ENCODE measurements at places on chromosomes 16 and 17.

DNA sequence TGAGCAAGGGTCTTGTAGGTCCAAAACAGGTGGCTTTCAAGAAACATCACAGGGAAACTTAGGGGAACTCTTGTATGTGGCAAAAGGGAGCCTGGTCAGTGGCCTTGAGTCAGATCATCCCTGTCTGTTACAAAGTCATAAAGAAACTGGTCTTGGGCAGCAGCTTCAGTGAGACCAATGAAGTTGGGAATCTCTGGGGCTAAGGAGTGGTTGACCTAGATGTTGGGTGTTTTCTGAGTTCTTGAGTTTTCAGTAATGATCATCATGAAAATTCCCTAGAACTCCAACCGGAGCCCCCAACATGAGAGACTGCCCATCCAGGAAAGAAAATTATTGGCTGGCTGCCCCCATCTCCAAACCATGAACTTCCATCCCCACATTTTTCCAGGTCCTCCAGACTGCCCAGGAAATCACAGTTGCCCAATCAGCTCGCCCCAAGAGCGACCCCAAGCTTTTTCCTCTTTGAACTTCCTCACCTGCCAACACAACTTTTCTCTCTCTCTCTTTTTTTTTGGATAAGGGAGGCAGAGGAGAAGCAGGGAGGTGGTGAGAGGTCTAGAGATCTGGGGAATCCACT lies 3.9 kb downstream of the CCR7 start:
- DNase-seq, result peak; percentile 58

- no peak for DNase-seq
Measured at GRCh38 chr16:15829460-15829859, 27.4 kb downstream of the MYH11 start.

GRCh38 chr16:30609002-30609925 lies 925 bp downstream of the ZNF689 start:
- DNase-seq, result peak; percentile 64

DNA sequence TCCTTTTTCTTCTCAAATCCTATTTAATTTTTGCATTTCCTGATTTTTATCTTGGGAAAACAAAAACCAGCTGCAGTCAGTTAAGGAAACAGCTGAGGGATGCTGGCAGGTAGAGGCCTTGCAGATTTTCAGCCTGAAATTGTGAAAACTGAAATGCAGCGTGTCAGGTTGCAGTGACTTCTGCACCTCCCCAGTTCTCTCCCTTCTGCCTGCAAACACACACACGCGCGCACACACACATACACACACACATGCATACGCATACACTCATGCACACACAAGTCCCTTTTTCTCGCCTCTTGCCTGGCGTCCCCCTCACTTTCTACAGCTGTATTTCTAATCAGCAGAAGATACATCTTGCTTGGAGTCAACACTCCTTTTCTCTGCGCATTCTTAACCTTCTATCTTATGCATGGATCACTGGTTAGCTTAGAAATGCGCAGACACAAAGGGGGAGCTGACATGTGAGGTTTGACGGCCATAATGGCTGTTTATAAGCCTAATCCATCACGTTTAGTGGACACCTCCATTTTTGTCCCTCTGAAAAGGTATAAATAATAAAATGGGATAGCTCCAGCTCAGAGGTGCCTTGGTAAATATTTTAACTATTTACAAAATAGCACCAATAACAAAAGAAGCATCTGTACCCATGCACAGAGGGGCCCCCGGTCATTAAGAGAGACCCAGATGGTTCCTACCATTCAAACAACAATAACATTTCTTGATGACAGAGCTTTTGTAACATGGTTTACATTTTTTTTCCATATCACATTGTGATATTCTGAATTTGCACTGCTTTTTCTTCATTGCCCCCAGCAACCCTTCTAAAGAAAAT lies 392.1 kb upstream of the SALL1 start:
- DNase-seq, result no peak

DNA sequence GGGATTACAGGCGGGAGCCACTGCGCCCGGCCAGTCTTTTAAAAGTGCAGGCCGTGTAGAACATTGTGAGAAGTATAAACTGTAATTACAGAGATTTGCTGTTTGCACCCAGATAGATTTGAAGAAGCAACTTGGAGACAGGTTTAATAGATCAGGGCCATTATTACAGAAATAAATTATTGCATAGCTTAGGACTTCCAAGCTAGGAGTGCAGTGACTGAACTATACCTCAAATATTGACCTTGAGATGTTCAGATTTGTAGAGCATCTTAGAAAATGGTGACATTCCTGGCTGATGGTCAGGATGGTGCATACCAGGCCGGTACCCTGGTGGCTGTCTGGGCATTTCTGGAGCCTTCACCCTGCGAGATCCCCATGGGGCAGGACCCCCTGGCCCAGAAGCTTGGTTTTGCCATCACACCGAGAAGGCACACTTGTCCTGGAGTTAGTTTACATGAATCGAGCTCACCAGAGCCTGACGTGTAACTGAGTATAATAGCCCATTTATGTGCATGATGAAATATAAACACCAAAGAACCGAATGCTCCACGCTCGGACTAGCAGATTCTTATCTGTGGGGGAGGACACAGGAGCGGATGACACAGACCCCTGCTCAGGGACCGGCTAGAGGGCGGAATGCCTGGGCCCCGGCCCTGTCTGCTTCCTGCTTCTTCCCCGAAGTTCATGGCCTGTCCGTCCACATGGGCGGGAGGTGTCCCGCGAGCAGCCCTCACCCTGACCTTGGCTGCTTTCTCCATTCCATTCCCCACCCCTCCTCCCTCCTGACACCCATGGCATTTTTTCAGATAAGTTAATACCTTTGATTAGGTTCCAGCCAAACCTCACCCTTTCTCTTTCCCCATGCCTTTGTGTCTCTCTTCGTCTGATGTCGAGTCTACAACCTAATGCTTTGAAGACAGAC lies 32.1 kb downstream of the CCDC40 start:
- DNase-seq, result no peak

DNA sequence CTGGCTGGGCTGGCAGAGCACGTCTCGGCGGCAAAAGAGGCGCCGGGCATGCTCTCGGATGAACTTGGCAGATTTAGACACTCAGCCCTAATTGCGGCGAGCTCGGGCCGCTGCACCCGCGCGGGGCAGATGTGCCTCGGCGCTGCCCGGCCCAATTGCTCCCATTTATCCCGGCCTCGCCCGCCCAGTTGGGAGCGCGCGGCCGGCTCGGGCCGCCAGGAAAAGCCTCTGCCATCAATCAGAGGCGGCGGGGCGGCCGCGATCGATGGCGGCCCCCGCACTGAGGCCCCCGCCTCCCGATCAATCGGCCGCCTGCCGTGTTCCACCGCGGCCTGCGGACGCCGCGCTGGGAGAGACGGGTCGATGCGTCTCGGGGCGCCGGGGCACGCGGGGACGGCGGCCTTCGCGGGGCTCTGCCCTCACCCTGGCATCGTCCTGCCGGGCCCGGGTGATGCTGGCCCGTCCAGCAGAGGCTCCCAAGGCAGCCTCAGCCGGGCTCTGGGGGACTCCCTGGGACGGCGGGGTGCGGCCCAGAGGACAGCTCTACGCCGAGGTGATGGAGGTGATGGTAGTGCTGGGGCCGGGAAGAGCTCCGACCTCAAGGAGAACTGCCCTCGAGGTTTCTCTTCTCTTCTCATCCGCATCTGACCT lies 200.9 kb upstream of the N4BP1 start:
- peak; percentile 10 for DNase-seq

GRCh38 chr17:28992625-28993600 lies 12.9 kb downstream of the SEZ6 start:
- no peak for DNase-seq

GRCh38 chr16:23801378-23801777 lies 34.4 kb upstream of the PRKCB start:
- DNase-seq, result peak; percentile 62

DNA sequence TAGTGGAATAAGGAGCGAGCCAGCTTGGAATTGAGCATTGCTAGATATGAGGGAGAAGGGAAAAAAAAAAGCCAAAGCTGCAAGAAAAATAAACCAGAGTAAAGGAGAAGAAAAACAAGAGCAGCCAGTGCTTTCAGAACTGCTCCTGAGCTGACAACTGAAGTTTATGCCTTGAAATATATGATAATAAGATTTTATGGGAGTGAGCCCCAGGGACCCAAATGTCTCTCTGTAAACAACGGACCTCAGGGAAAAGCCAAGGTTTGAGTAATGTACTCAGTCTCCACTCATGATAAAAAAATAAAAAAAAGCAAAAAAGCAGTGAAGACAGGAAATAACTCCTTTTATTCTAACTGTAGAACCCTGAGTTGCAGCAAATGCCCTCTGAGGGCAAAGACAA lies 132.6 kb downstream of the SNX11 start:
- no peak for DNase-seq
